CD4-positive, alpha-beta memory T cell (primary cell): ENCODE measurements at places on chromosomes 5 and 9. TPM values are rescaled to one million over a fixed set of nuclear protein-coding genes. Genes with fewer than 3 reads are reported as not detected.

HABP4 gene
- 36.6 TPM for total RNA-seq

PDE6A gene
- total RNA-seq, result not detected

NOXA1 gene
- 4.5 TPM for total RNA-seq

DPYSL3 gene
- 0.25 TPM for total RNA-seq

LRRC19 gene
- not detected for total RNA-seq

EGR1 gene
- 1.1 TPM for total RNA-seq

TTC23L gene
- total RNA-seq, result 0.47 TPM

ESM1 gene
- total RNA-seq, result 0.99 TPM

SLC6A18 gene
- total RNA-seq, result not detected

TOR2A gene
- 14.3 TPM for total RNA-seq

MOB3B gene
- 0.64 TPM for total RNA-seq

ERGIC1 gene
- 45.8 TPM for total RNA-seq

PCDHGB7 gene
- 0.33 TPM for total RNA-seq

HCN1 gene
- total RNA-seq, result not detected

KIF4B gene
- not detected for total RNA-seq

PCDHGB6 gene
- 0.22 TPM for total RNA-seq

ZNF367 gene
- 5.4 TPM for total RNA-seq

FXN gene
- 15.9 TPM for total RNA-seq

CTXN3 gene
- total RNA-seq, result not detected

GPRIN1 gene
- 0.41 TPM for total RNA-seq

LVRN gene
- total RNA-seq, result not detected

SLC34A3 gene
- not detected for total RNA-seq
